ENCODE measurements at places on chromosomes 7 and 10. TPM values are rescaled to one million over a fixed set of nuclear protein-coding genes. Genes with fewer than 3 reads are reported as not detected.
A peak's percentile ranks its signal among the peaks of the same experiment; 100 is the strongest.

DNA sequence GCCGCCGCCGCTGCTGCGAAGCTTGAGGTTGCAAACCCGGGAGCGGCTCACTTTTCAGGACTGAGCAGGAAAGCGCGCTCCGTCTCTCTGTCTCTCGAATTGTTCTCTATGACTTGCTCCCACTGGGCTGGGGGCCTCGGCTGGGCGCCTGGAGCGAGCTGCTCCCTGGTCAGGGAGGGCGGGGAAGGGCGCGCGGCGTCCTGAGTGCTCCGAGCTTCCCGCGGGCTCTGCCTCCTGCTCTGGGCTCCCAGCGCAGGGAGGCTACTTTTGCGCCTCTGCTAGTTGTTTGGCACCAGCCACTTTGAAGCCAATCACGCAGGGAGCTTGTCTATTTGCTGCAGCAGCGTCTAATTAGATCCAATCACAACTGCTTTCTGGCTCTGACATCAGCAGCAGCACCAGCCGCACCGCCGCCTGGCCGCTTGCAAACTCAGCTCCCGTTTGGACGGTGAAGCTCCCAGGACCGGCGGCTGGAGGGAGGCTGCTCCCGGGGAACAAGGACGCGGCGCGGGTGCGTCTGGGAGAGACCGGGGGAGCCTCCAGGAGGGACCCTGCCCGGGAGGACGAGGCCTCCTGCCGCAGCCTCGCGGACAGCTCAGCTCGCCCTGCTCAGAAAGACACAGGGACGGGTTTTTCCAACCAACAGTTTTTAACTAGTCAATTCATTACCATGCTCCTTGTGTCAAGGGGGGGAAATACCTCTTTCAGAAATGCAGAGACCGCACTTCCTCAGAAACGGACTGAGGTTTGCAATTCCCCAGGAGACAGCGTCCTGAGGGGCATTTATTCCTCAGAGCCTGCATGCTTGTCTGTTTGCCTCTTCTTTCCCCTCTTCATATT is at the start of gene ADARB2:
ADARB2 (minus strand) TSS at position 304 of the 840 bp plus-strand sequence.
- peak; percentile 22 for DNase-seq

DNA sequence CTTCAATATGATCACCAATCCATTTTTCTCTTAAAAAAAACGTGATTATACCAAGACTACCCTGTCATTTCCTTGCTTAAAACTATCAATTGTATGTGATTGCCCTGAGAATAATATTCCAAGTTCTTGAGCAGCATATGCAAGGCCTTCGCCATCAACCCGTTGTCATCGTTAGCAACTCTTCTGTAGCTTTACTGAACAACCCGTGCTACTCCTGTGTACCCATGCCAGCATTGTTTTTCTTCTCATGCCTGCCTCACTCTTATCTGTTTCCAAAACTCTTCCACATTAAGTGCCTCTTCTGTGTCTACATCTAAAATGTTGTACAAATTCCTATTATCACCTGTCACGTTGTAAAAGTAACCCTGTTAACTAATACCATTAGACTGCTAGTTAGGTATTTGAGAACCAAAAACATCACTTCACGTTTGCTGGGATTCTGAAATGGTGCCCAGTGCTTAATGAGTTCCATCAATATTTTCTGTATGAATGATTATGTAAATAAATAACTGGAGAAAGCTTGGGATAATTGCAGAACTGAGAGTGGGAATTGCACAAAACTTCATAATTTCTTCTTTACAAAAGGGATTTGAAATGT is 10.5 kb downstream of the CAV2 start:
- no peak for DNase-seq

GRCh38 chr7:126856691-126857291 is 395.9 kb downstream of the GRM8 start:
- no peak for DNase-seq

GRCh38 chr7:18508443-18509427 is 13.2 kb downstream of the HDAC9 start:
- DNase-seq: no peak

DNA sequence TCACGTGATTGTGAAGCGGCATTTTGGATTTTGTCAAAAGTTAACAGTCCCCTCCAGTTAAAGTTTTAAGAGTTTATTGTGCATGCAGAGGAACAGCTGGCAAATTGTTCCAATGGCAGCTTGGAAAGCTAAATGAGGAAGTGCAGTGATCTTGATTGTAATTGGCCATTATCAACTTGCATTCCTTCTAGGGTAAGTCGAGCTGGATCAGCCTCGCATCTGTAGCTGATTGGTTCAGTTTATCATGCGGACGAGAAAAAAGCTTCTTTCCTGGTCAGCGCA is 566 bp downstream of the ZNF789 start:
- peak; percentile 20 for DNase-seq

- DNase-seq: no peak
Measured at GRCh38 chr10:43585046-43585445, 10.6 kb upstream of the ZNF239 start.

NPTX2 gene
- total RNA-seq: not detected

- DNase-seq: no peak
Measured at GRCh38 chr7:155837126-155837479, 24.8 kb upstream of the SHH start.

- DNase-seq: no peak
Measured at GRCh38 chr10:112395809-112396530, 22.1 kb downstream of the ACSL5 start.

LRRC17 gene
- total RNA-seq: not detected

GRCh38 chr7:142391191-142391992 is 133.5 kb upstream of the PRSS58 start:
- peak; percentile 66 for DNase-seq

GPR158 gene
- not detected for total RNA-seq

GRCh38 chr10:120969219-120969645 is 118.1 kb downstream of the WDR11 start:
- no peak for DNase-seq

- DNase-seq: no peak
Measured at GRCh38 chr10:21039721-21040120, 142.6 kb upstream of the NEBL start.

GRCh38 chr7:43750016-43750887 is 8.2 kb upstream of the BLVRA start:
- DNase-seq: no peak

MOGAT3 gene
- not detected for total RNA-seq

GRCh38 chr10:80188713-80189112 is 16.6 kb downstream of the ANXA11 start:
- no peak for DNase-seq

TMEM270 gene
- not detected for total RNA-seq

CAMK1D gene
- 17.7 TPM for total RNA-seq

DNA sequence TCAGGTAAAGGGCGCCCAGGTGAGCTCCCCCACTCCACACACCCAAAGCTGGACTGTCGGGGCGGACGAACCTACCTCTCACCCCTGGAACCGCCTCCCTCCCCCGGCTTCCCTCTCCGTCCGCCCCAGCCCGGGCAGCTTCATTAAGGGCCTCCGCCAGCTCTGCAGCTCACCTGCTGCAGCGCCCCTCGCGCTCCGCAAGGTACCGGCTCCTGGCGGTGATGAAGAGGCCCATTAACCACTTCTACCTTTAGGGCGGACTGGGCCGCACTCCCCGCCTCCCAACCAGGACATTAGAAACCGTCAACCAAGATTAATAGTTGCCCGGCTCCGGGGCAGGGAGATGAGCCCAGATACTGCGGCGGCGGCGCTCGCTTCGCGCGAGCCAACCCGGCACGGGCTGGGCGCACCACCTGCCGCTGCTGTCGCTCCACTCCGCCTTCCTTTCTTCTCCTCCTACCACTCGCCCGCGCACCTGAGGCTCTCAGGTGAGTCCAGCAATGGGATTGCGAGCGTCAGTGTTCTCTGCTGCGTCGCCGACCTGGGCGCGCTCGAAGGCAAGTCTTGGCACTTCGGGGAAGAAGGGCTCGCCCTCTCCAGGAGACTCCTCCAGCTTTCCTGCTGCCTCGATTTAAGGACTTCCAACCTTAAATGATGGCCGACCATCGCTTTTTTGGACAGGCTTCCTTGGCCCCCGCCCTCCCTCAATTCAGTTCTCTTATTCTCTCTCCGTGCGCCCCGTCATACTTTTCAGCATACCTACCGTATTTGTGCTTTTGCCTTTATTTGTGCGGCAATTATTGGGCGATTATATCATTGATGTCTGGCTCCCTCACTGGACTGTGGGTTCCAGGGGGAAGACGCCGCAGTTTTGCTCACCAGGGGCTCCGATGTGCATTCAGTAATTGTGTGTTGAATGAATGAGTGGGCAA is 13.6 kb upstream of the KAZALD1 start:
- no peak for DNase-seq

DNA sequence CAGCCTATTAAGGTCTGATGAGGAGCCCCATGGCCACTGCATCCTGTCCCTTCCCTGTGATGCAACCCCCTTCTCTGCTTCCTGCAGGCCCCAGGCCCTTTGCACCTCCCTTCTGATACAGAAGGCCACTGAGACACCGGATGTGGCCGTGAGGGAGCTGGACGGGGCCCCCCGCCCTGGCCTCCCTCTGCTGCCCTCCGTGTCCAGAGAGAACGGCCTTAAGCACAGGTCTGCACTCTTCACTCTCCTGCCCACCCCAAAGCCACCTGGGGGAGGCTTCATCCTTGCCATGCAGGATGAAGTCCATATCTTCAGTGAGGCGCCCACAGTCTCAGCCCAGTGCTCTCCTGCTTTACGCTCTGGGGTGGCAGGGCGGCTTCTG is 86.9 kb upstream of the GNA12 start:
- no peak for DNase-seq

- DNase-seq: no peak
Measured at GRCh38 chr10:113982769-113983168, 60.9 kb upstream of the ADRB1 start.

DNA sequence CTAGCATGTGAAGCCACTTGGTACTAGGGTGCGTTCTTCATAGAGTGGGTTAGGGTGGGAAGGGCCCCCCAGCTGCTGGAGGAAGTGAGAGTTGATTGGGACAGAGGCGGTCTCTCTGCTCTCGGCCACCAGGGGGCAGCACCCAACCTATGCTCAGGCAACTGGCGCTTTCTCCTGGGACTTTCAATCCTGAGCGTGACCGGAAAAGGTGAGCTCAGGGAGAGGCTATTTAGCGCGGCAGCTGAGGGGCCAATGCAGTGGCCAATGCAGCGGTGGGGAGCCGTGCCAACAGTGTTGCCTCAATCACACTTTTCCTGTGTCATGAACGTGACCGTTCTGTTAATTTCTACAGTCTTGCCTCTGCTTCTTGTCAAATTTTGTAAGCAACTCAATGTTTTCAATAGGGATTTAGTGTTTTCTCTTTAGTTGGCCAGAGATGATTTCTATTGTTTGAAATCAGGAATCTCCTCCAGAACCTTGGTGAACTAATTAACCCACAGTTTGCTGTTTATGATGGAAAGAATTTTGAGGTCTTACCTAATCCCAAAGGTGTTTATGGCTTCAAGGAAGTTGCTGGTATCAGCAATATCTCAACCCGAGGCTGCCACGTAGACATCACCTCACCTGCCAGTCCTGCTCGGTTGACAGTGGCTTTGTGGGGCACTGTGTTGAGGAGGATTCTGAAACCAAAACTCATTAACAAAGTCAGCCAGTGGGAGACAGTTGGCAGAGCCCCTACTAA is 67.9 kb upstream of the PDZD8 start:
- DNase-seq: peak; percentile 62

SEMA3D gene
- total RNA-seq: not detected

DNA sequence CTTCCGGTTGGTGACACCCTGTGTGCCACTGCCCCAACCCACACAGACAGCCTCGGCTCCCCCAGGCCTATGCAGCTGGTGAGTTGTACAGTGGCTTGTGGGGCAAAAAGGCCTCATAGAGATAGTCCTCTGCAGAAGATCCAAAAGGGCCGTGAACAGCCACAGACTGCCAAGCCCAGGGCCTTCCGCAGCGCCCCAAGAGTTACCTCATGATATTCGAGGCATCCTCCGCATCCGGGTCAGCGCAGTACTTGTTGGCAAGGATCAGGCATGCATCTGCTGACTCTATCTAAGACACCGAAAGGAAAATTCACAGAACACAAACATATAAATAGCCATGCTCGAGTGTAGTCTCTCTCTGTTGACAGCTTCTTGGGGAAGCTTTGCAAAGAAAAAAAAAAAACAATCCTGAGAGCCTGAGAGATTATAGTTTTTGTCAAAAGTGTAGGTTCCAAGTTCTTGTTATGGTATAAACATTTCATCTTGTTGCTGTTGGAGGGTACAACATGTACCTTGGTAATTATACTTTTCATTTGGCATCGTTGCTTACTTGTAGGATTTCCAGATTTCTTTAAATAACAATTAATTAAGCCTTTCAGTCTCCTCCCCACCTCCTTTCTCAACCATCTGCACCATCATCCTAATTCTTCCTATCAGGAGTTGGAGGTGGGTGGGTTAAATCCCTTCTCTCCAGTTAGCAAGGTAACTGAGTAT is 553.0 kb downstream of the KCNMA1 start:
- DNase-seq: no peak

- peak; percentile 52 for DNase-seq
Measured at GRCh38 chr10:16470747-16471146, 33.9 kb downstream of the PTER start.

DNA sequence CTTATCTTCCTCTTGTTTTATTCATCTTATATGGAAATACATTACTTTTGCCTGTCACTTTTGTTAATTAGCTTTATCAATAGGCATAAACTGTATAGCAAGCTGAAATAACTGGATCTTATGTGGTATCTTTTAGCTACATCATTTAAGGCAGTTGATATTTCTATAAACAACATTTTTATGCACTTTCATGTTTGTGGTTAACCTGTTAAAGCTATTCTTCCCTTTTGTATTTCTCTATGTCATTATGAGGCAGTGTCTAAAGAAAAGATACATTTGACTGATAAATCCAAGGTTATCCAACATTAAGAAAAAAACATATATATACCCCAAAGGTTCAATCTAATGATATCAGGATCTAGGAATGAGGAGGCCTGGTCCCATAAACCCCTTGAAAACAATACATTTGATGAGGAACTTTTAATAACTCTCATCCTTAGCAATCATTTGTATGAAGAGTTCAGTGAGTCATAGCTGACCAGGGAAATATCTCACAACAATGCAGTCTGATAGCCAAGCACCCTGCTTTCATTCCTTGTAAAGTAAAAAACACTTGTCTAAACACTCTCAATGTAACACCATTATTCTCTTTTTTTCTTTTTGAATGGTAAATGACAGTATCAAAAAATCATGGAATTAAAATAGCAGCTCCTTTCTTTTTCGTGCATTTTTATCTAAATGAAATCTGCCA is 300.9 kb downstream of the NEBL start:
- no peak for DNase-seq

RBP4 gene
- not detected for total RNA-seq

DNA sequence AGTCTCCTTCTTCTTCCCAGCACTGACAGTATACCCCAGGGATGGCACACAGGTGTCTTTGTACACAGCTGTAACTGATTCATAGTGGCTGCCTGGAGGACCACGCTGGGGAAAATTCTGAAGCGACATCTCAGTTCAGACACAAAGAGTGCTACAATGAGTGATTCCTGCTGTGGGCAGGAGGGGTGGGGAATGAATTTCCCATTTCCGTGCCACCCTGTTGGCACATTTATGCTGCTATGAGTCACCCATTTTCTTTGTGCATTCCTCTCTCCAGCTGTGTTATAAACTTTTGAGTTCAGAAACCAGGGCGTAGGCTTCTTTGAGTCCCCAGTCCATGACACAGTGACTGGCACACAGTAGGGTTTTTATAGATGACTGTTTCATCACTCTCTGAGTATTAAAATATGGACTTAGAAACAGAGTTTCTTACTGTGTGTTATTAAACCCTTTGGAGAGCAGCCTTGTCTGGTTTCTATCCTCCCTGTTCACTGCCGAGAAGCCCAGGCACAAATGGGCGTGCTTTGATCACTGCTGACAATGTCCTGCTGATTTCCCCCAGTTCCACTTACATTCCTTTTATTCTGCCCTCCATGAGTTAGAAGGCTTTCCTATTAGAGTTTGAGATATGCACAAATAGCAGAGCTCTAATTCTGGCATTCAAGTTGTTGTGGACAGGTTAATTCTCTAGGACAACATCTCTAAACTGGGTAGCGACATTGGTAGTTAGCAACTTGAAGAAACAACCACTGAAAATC is 24.0 kb upstream of the NPS start:
- DNase-seq: no peak

Measured in activated CD4-positive, alpha-beta memory T cell treated with anti-CD3 and anti-CD28 coated beads for 36 hours (primary cell).